H7 (cell line): ENCODE measurements at places on chromosomes 4 and X. TPM values are rescaled to one million over a fixed set of nuclear protein-coding genes. Genes with fewer than 3 reads are reported as not detected.

DNA sequence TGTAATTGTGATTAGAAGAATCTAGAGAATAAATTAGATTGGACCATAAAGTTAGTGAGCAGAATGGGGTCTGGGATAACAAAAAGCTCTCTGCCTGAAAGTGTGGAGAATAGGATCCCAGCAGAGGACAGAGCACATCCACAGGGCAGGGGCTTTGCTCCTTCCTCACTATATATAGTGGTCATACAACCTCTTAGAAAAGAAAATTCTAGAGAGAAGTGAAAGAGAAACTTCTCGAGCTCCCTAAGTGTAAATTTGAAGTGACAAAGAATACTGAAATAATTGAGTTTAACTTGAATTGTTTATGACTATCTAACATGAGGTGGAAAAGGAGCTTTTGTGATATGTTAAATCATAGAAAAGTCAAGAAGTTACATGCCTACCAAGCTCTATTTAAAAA, 14.9 kb downstream of the ADAM29 start:
- DNase-seq: no peak

DNA sequence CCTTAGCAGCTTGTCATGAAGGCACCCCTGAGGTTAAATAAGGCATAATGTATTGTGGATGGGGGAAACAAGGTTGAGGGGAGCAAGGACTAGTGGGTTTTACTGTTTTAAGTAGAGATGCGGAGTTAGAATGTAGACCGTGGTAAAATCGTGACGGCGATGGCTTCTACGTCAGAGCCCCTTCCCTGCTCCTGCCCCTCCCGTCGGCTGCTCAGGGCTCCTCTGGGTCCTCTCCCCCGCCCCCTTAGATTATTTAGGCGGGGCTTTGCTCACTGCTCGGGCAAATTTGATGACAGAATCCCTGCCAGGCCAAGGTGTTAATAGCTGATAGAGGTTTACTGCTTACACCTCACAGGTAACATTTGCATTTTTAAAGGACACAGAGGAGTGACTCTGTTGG, 2.3 kb downstream of the FRMPD3 start:
- DNase-seq: peak; percentile 82

Gene ATP8A1
- 3.9 and 7.0 TPM in 2 replicates for total RNA-seq

Gene PWWP3B
- 0.52 and 1.5 TPM in 2 replicates for total RNA-seq

Gene DYNLT3
- total RNA-seq: 6.7 and 8.7 TPM in 2 replicates
